Heart left ventricle (tissue), 16 donors: ENCODE measurements at places on chromosomes 13 and 19. TPM values are rescaled to one million over a fixed set of nuclear protein-coding genes. Genes with fewer than 3 reads are reported as not detected.

DNA sequence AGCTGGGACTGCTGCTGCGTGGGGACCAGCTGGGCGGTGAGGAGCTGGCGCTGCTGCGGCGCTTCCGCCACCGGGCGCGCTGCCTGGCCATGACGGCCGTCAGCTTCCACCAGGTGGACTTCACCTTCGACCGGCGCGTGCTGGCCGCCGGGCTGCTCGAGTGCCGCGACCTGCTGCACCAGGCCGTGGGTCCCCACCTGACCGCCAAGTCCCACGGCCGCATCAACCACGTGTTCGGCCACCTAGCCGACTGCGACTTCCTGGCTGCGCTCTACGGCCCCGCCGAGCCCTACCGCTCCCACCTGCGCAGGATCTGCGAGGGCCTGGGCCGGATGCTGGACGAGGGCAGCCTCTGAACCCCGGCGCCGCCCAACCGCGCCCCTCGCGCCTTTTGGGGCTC is 12.8 kb downstream of the TNFAIP8L1 start:
- no peaks in the 10 kb centered on the region for H3K27me3 ChIP-seq
- no peak overlapping the region for H3K4me3 ChIP-seq
- H3K4me1 ChIP-seq: no peaks in the 10 kb centered on the region

DNA sequence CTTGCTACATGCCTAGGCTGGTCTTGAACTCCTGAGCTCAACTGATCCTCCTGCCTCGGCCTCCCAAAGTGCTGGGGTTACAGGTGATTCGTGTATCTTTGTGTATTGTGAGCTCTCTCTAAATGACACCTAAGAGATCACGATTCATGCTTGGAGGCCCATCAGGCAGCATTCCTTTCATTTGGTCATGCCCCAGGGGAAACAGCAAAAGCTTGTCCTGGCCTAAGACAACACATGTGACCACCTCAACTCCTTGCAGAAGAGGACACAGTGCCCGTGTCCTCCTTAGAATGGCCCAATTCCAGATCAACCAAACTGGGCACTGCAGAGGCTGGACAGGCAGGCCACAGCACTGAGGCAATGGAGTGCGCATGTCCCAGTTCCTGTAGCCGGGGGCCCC is 32.5 kb downstream of the ZC3H4 start:
- no peak for DNase-seq
- H3K4me3 ChIP-seq: no peak overlapping the region
- no peak overlapping the region for H3K27ac ChIP-seq
- peaks cover 76% of the 10 kb centered on the region for H3K36me3 ChIP-seq

- H3K4me3 ChIP-seq: no peak overlapping the region
- H3K27ac ChIP-seq: no peak overlapping the region
- peaks cover 8% of the 10 kb centered on the region for H3K27me3 ChIP-seq
- DNase-seq: peak; percentile 56
These were observed 2.8 kb upstream of the CEACAM5 start for GRCh38 chr19:41705393-41706174.

DNA sequence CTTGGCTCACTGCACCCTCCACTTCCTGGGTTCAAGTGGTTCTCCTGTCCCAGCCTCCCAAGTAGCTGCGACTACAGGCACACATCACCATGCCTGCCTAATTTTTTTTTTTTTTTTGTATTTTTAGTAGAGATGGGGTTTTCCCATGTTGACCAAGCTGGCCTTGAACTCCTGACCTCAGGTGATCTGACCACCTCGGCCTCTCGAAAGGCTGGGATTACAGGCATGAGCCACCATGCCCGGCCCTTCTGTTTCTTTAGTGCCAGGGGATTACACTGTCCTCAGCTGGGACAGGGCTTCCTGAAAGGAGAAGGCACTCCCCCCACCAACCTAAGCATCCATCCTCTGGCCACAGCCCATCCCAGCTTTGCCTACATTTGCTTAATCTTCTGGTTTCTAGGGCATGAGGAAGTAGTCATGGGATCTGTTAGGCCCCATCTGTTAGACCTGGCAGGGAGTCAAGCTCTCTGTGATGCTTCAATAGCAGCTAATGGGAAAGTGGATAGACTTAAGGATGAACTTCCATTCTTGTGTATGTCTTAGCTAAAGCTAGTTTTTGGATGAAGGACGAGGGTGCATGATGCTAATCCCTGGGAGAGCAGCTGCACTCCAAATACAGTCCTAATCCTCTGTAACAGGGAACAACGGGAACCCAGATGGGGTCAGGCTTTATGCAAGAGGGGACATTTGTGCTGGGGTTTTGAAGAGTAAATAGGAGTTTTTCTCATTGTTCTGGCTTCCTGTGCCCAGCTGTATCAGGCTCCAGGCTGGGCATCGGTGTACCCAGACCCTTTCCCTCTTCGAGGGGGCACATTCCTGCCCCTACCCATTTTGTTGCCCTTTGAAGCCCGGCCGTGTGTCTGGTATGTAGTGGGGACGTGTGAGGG is 2.6 kb downstream of the VAV1 start:
- no peaks in the 10 kb centered on the region for H3K27me3 ChIP-seq
- H3K4me3 ChIP-seq: no peak overlapping the region
- no peaks in the 10 kb centered on the region for H3K36me3 ChIP-seq
- no peak overlapping the region for H3K27ac ChIP-seq

- no peaks in the 10 kb centered on the region for H3K36me3 ChIP-seq
- H3K4me1 ChIP-seq: no peaks in the 10 kb centered on the region
- no peak overlapping the region for H3K27ac ChIP-seq
- H3K4me3 ChIP-seq: no peak overlapping the region
- no peaks in the 10 kb centered on the region for H3K27me3 ChIP-seq
These were observed 512.8 kb downstream of the LMO7 start for GRCh38 chr13:76148926-76149325.

GRCh38 chr13:47484548-47484947 is 516.5 kb downstream of the SUCLA2 start:
- H3K4me1 ChIP-seq: no peaks in the 10 kb centered on the region
- no peaks in the 10 kb centered on the region for H3K36me3 ChIP-seq
- no peak overlapping the region for H3K4me3 ChIP-seq
- H3K27me3 ChIP-seq: no peaks in the 10 kb centered on the region
- H3K27ac ChIP-seq: no peak overlapping the region
- DNase-seq: no peak

The ERICH6B gene
- total RNA-seq: not detected

- peaks cover 8% of the 10 kb centered on the region for H3K36me3 ChIP-seq
- H3K27ac ChIP-seq: no peak overlapping the region
- no peak for DNase-seq
- peaks cover 13% of the 10 kb centered on the region for H3K4me1 ChIP-seq
These were observed 19.3 kb downstream of the RNASEH2B start for GRCh38 chr13:50928659-50929462.

The NTF4 gene
- not detected for total RNA-seq

DNA sequence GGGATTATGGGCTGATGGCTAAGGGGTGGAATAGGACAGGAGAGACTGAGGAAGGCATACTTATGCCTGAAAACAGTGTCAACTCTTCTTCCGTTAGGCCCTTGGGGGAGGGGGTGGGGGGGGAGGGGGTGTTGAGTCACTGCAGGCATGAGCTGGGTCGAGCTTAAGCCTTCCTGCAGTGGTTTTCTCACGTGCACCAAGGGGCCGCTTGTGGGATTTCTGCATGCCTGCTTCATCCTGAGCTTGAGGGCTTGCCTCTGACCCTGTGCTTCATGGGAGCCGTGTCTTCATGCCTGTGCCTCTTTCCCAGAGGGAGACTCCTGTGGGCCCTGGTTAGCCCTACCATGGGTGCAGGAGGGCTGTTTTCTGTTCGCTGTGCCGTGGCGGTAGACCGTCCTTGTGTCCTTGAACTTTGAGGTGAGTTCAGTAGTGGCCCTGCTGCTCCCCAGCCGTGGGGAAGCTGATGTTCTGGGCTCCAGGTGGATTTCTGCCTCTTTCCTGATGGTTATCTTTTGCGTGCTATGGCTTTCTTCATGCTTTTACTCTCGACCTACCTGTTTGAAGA is 186.1 kb downstream of the PCCA start:
- H3K27ac ChIP-seq: no peak overlapping the region
- H3K4me3 ChIP-seq: no peak overlapping the region
- H3K4me1 ChIP-seq: peaks cover 2% of the 10 kb centered on the region

The DPF1 gene
- 0.79 TPM for total RNA-seq

GRCh38 chr19:5681391-5682106 is 722 bp downstream of the HSD11B1L start:
- peaks cover 5% of the 10 kb centered on the region for H3K36me3 ChIP-seq
- peak overlapping the region; percentile 99 for H3K4me3 ChIP-seq
- no peak for DNase-seq
- peaks cover 23% of the 10 kb centered on the region for H3K4me1 ChIP-seq
- no peaks in the 10 kb centered on the region for H3K27me3 ChIP-seq
- H3K27ac ChIP-seq: peak overlapping the region; percentile 96

DNA sequence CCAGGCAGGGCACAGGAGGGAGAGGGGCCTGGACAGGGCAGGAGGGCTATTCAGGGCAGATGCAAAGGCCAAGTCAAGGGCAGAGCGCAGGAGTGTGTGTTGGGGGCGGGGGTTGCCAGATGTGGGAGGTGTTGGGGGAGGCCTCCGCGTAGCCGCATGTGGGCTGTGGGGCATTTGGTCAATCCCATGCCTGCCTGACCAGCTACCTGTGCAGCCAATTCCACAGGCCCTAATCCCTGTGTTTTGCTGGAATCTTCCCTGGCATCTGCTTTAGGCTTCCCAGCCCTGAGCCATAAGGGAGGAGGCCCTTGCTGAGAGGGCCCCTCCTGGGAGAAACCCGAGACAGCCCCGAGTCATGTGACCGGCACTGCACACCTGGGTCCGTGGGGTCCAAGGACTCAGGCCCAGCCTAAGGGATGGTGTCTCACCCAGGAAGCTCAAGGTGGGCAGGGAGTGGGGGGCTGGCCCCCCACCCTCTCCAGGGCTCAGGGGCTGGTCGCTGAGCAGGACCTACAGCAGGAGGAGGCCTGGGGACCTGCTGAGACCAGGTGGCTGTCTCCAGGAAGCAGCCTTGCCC is 20.3 kb downstream of the RFX1 start:
- peak overlapping the region; percentile 91 for H3K27ac ChIP-seq
- peaks cover 20% of the 10 kb centered on the region for H3K36me3 ChIP-seq
- DNase-seq: no peak
- H3K27me3 ChIP-seq: no peaks in the 10 kb centered on the region
- peak overlapping the region; percentile 8 for H3K4me3 ChIP-seq

The SYNE4 gene
- total RNA-seq: 0.50 TPM

The GPC6 gene
- total RNA-seq: 3.4 TPM
